Frontal cortex (tissue), 4 donors: ENCODE measurements at places on chromosomes 11 and 22. TPM values are rescaled to one million over a fixed set of nuclear protein-coding genes. Genes with fewer than 3 reads are reported as not detected.

Gene APOA5
- not detected for total RNA-seq

Gene GGT1
- total RNA-seq, result 2.0 TPM

Gene CCDC81
- total RNA-seq, result 0.82 TPM

Gene DKK3
- total RNA-seq, result 225 TPM

Gene FOLR1
- total RNA-seq, result not detected

Gene A4GALT
- total RNA-seq, result 0.41 TPM

Gene SLC22A25
- total RNA-seq, result not detected

Gene GPR83
- 1.2 TPM for total RNA-seq

Gene PPP2R5B
- 27.3 TPM for total RNA-seq

Gene OR2D2
- 0.41 TPM for total RNA-seq

Gene APOA4
- total RNA-seq, result not detected

Gene MMP12
- not detected for total RNA-seq

Gene TTC28
- total RNA-seq, result 79.5 TPM

Gene CHRM4
- total RNA-seq, result 6.1 TPM

Gene CCDC87
- 1.2 TPM for total RNA-seq

Gene FOLR2
- 5.7 TPM for total RNA-seq

Gene OR8A1
- total RNA-seq, result not detected

Gene RASSF7
- total RNA-seq, result 2.0 TPM

Gene CDCA5
- total RNA-seq, result 1.6 TPM

Gene OR10AG1
- total RNA-seq, result not detected

Gene FAM181B
- 13.0 TPM for total RNA-seq

Gene SOX6
- total RNA-seq, result 17.1 TPM

Gene MACROD1
- 19.6 TPM for total RNA-seq

Gene SCGB1A1
- not detected for total RNA-seq

Gene NRXN2
- 204 TPM for total RNA-seq

Gene TPP1
- total RNA-seq, result 3.3 TPM

Gene SEPTIN3
- total RNA-seq, result 123 TPM

Gene VSIG2
- not detected for total RNA-seq

Gene OR2AG2
- total RNA-seq, result 0.41 TPM

Gene TREH
- not detected for total RNA-seq

Gene P2RX3
- total RNA-seq, result not detected

Gene HBE1
- total RNA-seq, result 15.1 TPM

Gene ACER3
- 14.7 TPM for total RNA-seq

Gene PLAAT3
- 2.4 TPM for total RNA-seq

Gene RIN1
- 0.82 TPM for total RNA-seq

Gene C1QTNF5
- 2.4 TPM for total RNA-seq

Gene EXPH5
- under 0.01 TPM for total RNA-seq

Gene TRIM6
- total RNA-seq, result 0.41 TPM

Gene SCN3B
- 48.9 TPM for total RNA-seq

Gene MYRF
- total RNA-seq, result 0.82 TPM

Gene OR52A1
- under 0.01 TPM for total RNA-seq

Gene RNF26
- 2.9 TPM for total RNA-seq

Gene GPHA2
- not detected for total RNA-seq

Gene RPS25
- 1,027 TPM for total RNA-seq

Gene CDC42EP2
- total RNA-seq, result 6.1 TPM

Gene OR8J1
- not detected for total RNA-seq

Gene ABCG4
- total RNA-seq, result 2.0 TPM
